ENCODE measurements at places on chromosomes 1 and 21.

GRCh38 chr1:185564816-185565215 lies 169.4 kb upstream of the HMCN1 start:
- no peak for DNase-seq

GRCh38 chr1:35477870-35478269 lies 79.3 kb downstream of the KIAA0319L start:
- no peak for DNase-seq

- DNase-seq: no peak
Measured at GRCh38 chr1:74976491-74976890, 157.7 kb upstream of the LHX8 start.

DNA sequence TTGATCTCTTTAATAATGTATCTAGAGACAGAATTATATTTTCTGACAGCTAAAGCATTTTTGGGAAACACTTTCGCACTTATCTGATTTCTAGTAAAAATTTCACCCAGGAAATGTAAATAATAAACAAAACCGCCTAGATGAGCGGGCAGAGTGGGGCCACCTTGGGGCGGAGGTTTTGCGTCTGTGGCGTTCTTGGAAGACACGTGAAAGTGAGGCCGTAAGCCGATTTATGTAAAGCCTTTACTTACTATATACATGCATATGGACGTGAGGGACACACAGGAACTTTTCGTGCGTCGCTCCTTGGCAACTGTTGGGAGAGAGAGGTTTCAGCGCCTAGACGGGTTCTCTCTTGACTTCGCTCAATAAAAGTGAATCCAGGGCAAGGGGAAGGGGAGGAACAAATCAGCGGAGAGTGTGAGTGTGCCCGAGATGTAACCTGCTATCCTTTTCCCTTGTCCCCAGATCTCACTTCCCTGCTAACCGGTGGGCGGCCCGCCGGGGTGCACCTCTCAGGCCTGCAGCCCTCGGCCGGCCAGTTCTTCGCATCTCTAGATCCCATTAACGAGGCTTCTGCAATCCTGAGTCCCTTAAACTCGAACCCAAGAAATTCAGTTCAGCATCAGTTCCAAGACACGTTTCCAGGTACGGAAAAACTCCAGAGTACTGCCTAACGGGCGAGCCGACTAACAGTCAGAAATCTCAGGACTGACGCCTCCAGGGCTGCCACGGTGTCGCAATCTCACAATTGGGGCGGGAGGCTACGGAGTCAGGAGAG lies 1.7 kb downstream of the HLX start:
- peak; percentile 44 for DNase-seq

DNA sequence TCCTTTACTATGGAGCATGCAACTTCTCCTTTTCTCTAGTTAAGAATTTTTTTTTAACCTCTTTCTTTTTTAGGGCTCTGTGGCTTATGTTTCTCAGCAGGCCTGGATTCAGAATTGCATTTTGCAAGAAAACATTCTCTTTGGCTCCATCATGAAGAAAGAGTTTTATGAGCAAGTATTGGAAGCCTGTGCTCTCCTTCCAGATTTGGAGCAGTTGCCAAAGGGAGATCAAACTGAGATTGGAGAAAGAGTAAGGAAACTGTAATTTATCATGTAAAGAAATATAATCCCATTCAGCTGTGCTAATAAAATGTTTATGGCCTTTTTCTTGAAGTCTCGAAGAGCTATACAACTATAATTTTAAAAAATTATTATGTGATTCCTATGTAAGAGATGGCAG lies 70.1 kb downstream of the HSPA13 start:
- DNase-seq: no peak

DNA sequence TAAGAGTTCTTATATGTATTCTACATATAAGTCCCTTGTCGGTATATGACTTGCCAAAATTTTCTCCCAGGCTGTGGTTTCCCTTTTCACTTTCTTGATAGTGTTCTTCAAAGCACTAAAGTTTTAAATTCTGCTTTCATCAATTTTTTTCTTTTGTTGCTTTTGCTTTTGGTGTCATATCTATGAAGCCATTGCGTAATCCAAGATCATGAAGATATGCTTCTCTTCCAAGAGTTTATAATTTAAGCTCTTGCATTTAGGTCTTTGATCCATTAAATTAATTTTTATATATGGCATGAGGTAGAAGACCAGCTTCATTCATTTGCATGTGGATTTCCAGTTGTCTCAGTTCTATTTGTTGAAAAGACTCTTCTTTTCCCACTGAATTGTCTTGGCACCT lies 22.2 kb downstream of the DESI2 start:
- no peak for DNase-seq

DNA sequence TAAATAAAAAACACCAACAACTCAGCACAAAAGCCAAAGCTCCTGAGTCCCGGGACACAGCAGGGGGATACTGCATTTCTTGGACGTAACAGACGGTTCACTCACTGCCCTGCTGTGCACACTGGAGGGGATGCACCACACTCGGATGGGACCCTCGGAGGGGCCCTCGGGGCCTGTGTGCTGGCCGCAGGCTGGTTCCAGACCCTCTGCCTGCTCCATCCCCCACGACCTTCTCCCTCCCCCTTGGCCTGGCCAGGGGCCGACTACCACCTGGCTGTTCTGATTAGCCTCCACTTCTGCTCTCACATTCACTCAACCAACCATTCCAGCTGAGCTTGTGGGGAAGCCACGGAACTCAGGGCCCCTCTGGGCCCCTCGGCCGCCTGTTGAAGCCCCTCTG lies 64.9 kb downstream of the ACOT7 start:
- no peak for DNase-seq

DNA sequence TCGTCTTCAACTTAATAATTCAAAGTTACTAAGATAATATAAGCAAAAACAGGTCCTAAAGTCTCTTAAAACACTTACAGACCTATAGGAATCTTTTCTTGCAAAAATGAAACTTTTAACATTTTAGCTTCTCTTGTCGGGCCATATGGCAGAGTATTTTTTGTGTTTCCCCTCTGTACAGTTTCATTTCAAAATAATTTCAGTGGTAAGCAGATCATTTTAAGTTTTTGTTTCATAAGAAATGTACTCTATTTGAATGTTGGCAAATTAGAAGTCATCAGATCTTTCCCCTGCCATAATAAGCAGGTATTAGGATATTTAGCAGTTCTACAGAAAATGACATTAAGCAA lies 37.9 kb downstream of the RGL1 start:
- no peak for DNase-seq

DNA sequence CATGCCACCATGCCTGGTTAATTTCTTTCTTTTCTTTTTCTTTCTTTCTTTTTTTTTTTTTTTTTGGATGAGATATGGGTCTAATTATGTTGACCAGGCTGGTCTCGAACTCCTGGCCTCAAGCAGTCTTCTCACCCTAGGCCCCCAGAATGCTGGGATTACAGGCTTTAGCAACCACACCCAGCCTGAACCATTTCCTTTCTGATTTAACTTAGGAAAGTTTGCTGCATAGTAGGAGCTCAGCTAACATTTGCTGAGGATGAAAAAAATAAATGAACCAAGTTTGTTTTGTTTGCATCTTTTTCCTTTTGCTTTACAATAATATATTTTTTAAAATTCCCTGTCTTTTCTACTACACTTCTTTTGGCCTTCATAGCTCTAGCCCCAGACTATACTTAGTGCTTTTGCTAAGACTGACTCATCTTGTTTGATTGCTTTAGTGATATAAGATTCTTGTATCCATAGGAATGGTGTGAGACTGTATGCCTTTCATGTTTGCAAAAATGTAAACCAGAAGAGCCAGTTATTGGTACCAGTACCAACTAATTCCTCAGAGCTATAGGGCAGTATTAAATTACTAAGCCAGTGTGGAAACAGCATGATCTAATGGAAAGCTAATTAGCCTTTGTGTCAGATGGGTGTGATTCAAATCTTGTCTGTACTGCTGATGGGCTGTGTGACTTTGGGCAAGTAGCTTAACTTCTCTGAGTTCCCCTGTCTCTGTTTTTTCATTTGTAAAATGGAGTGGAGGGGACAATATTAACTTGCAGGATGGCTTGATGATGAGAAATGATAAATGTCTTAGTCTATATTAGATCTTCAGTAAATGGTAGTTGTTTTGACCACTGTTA lies 66.9 kb downstream of the NFIA start:
- DNase-seq: no peak

DNA sequence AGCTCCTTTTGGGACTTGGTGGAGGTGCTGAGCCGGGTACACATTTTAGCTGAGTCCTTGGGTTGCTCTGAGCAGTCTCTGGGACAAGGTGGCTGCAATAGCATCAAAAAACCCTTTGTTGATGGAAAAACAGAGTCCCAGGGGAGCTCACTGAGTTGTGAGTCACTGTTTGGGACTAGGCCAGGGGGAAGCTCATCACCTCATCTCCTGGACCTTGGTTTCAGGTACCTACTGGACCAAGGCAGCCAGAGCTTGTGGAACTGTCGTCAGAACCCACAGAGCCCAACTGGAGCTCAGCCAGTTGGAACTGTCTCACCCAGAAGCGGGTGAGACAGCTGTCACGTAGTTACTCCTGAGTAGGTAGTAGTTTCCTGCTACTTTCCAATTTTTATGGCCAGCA lies 146.7 kb downstream of the HLX start:
- no peak for DNase-seq

DNA sequence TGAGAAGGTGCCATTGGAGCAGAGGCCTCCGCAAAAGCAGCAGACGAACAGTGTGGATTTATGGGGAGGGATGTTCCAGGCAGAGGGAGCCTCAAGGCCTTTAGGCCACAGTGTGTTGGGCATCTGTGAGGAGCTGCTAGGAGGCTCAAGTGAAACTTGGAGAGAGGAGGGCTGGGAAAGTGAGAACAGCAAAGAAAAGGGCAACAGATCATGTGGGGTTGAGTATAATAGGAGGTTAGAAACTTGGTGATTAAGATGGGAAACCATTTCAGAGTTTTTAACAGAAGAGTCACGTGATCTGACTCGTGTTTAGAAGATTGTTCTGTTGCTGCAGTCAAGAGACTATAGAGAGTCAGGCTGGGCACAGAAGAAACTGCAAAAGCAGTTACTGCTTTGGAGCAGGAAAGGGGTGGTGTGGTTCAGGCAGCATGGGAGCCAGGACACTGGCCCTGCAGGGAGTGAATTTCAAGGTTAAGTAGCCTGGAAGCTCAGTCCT lies 277.0 kb downstream of the DISC1 start:
- no peak for DNase-seq

Measured in NT2/D1 (cell line).